ENCODE measurements at places on chromosomes 1 and 21.

GRCh38 chr21:45432575-45433255, 27.8 kb downstream of the COL18A1 start:
- DNase-seq: no peak

GRCh38 chr1:225890346-225891228, 1.6 kb upstream of the LEFTY1 start:
- DNase-seq: no peak

- DNase-seq: peak; percentile 89
Measured at GRCh38 chr1:203663294-203663693, 36.7 kb downstream of the ATP2B4 start.

DNA sequence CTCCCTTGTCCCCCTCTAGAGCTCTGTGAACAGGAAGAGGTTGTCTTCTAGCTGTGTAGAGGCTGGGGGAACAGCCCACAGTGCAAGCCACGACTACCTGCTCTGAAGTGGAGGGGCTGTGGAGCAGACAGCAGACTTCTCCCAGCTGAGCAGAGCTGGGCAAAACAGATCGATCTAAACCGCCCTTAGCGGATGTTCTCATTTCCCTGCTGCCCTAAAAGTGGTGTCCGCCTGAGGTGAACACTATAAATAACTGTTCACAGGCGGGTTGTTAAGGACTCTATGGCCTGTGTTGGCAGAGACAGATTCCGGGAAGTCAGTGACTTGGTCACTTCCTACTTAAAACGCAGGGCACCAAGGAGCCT, 203.2 kb downstream of the RHOU start:
- DNase-seq: no peak

DNA sequence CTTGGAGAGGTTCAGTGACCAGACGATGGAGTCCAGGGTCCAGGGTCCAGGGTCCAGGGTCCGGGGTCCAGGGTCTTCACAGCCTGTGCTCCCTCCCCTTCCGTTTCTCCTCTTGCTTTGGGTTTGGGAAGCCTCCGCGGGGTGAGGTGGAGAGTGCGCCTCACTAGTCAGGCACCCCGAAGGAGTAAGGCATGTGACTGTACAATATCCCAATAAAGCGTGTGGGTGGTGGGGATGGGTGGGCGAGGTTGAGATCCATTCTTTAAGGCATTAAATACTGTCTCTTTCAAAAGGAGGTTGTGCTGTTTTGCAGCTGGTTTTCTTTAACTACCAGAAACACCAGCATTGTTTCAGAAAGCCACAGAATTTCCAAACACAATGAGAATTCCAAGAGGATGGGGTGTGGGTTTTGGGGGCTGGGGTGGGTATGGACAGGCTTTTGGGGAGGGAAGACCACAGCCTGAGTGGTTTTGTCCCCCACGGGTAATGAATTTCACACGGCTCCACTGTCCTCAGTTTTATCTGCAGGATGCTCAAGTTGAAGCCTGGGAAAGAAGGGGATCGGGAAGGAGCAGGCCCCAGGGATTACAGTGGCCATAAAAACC, 65.7 kb downstream of the KIF26B start:
- peak; percentile 59 for DNase-seq

DNA sequence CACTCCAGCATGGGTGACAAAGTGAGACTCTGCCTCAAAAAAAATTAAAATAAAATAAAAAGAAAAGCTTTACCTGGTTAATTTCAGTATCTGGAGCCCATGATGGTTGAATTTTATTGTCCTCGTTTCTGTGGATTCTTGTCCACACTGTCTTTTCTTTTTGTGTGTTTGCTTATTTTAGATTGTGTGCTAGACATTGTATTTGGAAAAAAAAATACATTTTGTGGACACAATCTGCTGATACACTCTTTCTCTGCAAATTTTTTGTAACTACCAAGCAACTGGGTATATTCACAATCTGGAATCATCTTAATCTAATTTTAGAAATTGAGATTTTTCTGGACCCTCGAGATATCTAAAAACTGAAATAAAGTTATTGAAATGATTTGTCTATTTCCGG, 41.6 kb upstream of the PDE9A start:
- no peak for DNase-seq

- DNase-seq: no peak
Measured at GRCh38 chr21:33449616-33450015, 30.2 kb downstream of the TMEM50B start.

GRCh38 chr1:39960431-39960958, 5.5 kb downstream of the MFSD2A start:
- DNase-seq: no peak

- DNase-seq: no peak
Measured at GRCh38 chr1:228118040-228118439, 8.9 kb upstream of the MRPL55 start.

DNA sequence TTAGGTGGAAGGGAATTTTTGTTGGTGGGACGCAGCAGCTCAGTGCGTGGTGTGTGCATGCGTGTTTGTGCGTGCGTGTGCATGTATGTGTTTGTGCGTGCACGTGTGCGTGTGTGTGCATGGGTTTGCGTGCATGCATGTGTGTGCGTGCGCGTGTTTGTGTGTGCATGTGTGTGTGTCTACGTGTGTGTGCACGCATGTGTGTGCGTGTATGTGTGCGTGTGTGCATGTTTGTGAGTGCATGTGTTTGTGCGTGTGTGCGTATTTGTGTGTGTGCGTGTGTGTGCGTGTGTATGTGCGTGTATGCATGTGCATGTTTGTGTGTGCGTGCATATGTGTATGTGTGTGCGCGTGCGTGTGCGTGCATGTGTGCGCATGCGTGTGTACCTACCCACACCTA, 20.2 kb downstream of the ATP5PO start:
- no peak for DNase-seq

DNA sequence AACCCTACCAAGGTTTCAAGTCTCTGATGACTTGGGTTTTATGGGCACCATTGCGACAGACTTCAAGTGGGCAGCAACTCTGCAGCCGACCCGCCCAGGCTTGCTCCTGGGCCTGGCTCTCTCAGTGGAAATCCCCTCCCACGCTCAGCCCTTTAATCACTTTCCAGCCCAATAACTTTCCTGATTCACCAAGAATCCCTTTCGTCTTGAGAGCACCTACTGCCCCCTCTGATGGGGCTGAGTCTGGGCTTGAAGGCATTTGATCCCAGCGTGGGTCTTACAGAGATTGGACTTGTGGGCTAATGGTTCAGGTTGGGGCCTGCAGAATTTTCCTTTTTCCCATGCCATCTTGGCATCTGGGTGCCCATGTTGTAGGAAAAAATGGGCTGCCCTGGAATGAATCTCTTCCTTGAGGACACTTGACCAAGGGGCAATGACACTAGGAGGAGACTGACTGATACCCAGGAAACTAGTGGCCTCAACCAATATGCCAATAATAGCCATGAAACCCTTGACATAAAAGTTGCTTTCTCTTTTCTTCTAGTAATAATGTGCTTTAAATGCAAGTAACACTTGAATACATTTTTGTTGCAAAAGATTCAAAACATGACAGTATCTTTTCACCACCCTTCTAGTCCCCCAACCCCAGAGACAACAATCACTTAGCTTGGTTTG, 7.8 kb upstream of the PHLDA3 start:
- DNase-seq: peak; percentile 47

DNA sequence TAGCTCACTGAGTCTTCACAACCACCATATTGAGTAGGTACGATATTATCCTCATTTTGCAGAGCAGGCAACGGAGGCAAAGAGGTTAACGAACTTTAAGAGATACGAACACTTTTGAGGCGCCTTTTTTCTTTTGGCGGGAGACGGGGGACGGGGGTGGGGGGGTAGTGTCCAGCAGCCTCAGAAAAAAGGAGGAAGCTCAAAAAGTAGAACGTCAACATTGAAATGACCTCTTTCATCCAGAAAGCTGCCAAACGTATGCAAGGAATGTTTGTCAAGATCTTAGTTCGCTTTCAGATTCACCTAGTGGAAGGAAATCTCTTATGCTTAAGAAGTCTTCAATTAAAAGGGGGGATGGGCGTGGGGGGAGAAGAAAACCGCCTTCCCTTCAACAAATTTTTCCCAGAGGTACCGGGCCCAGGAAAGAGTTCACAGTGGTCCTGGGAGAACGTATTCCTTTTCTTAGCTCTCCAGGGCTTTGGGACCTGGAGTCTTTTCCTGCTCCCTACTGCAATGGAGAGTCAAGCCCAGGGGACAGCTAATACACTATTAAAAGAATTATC, 1.1 kb upstream of the PCAT6 start:
- no peak for DNase-seq

GRCh38 chr1:21234779-21235178, 55.5 kb downstream of the ECE1 start:
- peak; percentile 57 for DNase-seq

DNA sequence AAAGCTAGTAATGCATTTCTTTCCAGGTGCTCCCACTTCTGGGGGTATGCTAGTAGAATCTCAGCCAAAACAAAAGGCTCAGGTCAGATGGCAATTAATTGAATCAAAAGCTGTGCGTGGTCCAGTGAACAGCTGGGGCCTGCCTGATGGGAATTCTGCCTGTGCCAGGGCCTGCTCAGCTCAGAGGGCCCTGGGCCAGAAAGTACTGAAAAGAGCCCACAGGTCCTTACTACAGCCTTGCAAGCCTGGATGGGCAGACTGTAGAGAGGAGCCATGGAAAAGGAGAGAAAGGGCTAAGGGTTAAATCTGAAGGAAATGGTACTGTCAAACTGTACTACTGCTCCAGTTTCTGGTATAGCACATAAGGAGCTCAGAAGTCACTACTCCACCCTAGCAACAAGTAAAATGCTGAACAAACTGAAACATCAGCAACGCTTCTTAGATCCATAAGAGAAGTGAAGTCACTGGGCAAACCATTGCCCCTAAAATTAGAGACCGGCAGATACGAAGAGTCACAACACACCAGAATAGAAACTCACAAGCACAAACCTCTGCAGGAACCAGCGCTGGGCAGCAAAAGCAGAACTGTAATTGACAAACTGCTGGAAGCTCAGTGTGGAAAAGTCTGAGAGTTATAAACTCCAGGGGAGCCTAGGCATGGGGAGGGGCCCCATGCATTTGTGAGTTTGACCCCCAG, 121.1 kb upstream of the SYT6 start:
- no peak for DNase-seq

- peak; percentile 56 for DNase-seq
Measured at GRCh38 chr21:36753556-36753955, 54.6 kb downstream of the SIM2 start.

GRCh38 chr1:117512728-117513321, 93.0 kb upstream of the TENT5C start:
- DNase-seq: peak; percentile 24

DNA sequence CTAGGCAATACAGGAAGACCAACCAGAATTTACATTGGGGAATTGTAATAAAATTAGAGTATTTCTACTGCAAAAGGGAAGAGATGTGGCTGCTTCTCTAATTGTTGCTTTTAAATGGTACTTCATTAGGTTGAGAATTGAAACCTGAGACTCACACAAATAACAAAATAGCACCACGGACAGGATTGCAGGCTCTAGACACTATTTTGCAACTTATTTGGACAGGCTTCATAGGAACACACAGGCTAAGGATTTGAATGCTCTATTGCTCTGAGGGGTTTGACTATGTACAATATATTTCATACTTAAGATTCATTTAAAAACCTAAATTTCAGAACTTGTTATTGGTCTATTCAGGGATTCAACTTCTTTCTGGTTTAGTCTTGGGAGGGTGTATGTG, 79.6 kb downstream of the ATP1B1 start:
- DNase-seq: no peak

- DNase-seq: no peak
Measured at GRCh38 chr1:209755926-209756614, at the start of gene TRAF3IP3. Gene TRAF3IP3, plus strand, starts transcription at chr1:209756053. Its CDS starts 3,987 bp downstream, at chr1:209760040.

- no peak for DNase-seq
Measured at GRCh38 chr1:228184152-228184551, 18.5 kb downstream of the IBA57 start.

- no peak for DNase-seq
Measured at GRCh38 chr21:43187715-43188114, 18.9 kb downstream of the CRYAA start.

DNA sequence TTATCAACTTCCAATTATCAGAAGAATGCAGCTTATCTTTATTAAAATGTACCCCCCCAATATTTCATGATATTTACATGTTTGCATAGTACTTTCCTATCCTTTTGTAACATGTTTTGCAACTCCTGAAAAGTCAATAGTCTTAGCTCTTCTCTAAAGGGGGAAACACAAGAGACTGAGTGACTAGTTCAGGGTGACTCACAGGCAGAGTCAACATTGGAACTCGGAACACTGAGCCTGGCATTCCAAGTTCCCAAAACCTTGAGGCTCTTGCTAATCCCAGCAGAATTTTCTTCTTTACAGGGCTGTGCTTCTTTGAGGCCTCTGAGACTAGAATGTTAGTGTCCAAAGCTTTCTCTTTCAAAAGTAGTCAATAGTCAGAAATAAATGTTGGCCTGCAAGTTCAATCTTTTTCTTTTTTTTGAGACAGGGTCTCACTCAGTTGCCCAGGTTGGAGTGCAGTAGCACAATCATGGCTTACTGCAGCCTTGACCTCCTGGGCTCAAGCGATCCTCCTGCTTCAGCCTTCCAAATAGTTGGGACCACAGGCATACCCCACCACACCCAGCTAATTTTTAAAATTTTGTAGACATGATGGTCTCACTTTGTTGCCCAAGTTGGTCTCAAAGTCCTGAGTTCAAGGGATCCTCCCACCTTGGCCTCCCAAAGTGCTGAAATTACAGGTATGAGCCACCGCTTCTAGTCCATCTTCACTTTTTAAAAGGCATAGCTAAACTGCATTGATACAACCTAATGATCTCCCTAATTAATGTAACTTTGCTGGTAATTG, 37.5 kb downstream of the ZNF281 start:
- peak; percentile 86 for DNase-seq

DNA sequence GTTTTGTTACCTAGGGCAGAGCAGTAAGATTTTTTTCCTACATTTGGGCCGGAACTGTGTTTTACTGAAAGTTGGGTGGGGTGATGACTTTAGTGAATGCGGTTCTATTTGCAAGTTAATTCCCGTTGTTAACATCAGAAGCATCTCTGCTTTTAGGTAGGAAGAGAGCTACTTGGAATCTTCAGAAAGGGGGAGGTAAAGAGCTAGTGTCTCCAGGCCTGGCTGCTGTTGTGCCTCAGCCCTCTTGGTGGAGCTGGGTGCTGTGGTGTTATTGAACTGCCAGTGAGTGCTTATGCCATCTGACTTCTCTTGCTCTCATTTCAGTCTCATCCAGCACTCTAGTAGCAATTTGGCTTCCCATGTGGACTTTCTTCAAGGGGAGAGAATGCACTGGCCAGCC, 3.4 kb downstream of the KDM4A start:
- DNase-seq: peak; percentile 40

GRCh38 chr1:110241516-110241915, 31.4 kb downstream of the KCNC4 start:
- DNase-seq: no peak

DNA sequence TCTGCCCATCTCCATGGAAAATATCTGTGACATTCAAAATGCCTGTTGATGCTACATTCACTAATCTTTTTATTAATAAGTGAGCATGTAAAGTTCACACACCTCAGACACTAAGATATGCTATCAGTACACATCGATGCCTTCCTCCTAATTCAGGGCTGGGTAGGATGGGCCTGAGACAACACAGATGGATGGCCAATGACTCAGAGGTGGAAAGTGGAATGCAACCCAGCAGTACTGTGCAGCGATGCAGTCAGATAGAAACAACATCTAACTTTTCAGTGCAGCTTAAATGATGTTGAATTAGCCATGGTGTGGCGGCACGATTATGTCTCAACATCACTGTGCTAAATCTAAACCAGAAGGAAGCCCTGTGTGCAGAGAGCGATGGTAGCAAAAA, 161.6 kb upstream of the KCNJ15 start:
- no peak for DNase-seq
